Retina (tissue), 1 donor: ENCODE measurements at places on chromosomes 3 and 15.

DNA sequence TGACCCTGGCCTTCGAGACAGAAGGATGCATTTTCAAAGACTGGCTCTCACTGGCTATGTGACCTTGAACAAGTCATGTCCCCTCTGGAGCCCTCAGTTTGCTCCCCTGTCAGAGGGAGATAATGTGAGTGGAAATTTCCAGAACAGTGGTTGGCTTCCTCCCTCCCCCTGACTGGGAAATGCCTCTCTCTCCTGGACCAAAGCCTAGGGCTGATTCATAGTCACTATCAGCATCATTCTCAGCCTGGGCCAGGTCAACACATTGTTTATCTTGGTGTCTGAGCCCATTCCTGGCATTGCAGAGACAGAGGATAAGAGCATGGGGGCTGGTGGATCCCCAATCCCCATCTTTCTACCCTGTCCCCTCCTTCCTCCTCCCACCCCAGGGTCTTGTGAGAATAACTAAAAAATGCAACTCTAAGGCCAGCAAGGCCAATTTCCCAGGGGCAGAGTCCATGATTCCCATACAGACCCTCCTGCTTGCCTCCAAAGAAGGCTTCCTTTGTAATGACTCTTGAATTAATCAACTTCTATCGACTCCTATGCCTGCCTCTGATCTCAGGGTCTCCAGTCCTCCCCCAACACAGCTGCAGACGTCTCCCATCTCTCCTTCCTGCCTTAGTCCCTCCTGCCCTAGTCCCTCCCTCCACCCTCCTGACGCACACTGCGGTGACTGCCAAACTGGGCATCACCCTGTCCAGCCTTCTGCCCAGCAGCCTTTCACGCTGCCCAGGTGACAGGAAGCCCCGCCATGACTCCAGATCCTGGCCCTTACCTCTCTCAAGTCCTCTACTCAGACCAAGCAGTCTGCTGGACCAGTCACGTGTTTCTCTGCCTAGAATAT, 35.4 kb upstream of the CORO2B start:
- DNase-seq = no peak

DNA sequence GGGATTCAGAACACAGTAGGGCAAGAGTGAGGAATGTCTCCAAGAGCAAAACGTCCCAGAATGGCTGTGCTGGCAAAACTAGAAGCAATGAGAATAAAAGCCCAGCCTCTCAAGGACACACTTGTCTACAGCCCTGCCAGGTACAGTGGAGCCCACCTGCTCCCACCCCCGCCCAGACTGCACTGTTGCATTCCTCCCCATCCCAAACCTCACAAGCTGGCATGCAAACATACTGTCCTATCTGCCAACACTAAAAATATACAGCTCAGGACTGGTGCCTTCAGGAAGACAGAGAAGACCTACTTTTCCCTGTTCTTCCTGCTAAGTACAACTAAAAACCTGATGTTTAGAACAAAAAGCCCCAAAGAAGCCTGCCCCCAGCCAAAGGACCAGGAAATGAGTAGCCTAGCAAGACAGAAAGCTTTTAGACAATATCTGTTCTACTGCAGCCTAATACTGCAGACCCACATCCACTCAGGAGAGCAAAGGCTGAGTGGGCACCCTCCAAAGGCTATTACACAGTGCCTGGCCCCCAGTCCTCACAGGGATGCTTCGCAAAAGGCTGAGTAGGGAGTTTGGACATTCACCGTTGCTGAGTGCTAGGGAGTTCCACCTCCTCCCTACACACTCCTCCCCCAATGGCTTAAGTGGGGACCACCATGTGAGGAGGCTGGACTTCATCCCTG, 13.5 kb downstream of the OCA2 start:
- no peak for DNase-seq

DNA sequence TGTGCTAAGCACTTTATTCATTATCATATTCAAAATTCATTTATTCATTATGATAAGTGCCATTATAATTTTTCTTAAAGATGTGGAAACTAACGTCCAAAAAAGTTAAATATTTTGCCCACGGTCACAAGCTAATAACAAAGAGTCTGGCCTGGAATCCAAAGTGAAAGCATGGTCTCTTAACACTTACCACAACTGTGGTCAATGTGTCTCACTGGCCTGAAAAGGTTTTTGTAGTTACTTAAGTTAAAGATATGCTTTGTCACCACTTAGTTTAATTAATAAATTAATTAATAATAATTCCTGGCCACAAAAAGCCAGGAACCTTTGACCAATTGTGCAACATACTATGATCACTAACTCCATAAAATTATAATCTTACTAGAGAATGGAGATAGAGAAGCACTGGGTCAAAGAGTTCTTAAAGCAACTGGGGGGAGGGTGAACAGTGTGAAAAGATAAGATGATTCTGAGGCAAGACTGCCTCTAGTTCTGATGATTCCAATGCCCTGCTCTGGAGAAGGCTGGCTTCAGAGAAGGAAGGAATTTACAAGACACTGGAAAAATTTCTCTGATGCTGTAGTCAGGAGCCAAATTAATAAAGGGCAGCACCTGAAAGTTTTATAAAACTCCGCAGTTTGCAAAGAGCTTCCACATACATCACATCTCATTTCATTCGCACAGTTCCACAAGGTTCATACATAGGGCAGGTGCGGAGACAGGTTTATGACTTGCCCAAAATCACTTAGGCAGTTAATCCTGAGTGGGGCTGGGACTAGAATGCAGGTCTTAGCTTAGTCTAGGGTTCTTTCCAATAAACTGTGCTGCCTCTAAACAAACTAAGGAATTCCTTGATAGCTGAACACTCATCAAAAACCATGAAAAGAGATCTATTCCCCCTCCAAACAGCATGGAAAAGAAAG, 32.5 kb downstream of the NPTN start:
- no peak for DNase-seq

- peak; percentile 51 for DNase-seq
Observed at GRCh38 chr3:23944007-23944783, 891 bp upstream of the NR1D2 start.

DNA sequence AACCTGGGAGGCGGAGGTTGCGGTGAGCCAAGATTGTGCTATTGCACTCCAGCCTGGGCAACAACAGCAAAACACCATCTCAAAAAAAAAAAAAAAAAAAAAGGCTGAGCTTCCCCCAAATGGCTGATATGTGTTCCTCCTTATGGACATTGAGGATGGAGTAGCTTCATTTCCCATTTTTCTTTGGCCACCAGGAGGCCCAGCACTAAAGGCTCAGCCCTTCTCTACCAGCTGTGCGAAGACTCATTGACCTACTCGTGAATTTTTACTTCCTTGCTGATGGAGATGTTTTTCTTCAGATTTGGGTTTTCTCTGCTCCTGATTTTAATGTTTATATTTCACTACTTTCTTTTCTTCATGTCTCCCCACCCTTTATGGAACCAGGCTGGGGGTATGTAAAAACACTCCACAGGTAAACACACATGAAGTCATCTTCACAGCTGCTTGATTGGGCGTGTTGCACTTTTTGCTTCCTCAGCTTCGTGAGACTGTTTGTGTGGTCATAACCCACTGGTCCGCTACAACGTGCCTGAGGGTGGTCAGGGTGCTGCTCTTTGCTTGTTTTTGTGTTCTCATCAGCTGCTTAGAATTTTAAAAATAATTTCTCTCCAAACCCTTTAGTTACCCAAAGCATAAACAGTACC, 13.5 kb downstream of the SEMA4B start:
- no peak for DNase-seq
